ENCODE measurements at places on chromosomes 6 and 20. TPM values are rescaled to one million over a fixed set of nuclear protein-coding genes. Genes with fewer than 3 reads are reported as not detected.

DNA sequence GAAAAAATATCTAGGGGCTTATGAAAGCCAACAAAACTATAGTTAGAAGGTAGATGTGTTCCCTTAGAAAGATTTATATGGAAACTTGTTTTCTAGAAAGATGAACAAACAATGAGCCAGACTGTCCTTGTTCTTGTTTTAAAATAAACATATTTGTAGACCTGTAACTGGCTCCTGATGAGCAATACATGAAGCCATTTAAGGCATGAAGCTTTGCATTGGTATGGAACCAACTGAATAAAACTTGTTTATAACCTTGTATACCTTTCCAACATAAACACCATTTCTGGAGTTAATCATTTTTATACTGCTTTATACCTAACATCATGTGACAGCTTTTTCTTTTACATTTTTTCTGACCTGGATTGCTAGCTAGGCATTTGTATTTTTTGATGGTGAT, 247.8 kb downstream of the PRL start:
- no peak for DNase-seq
- no peaks in the 10 kb centered on the region for H3K36me3 ChIP-seq
- H3K27me3 ChIP-seq, result no peaks in the 10 kb centered on the region
- no peak overlapping the region for H3K4me3 ChIP-seq
- H3K4me1 ChIP-seq, result no peaks in the 10 kb centered on the region
- H3K27ac ChIP-seq, result no peak overlapping the region

GRCh38 chr6:255041-255750, 37.1 kb upstream of the DUSP22 start:
- H3K4me1 ChIP-seq, result no peaks in the 10 kb centered on the region
- no peak for DNase-seq
- no peaks in the 10 kb centered on the region for H3K27me3 ChIP-seq
- no peak overlapping the region for H3K27ac ChIP-seq

CITED2 gene
- 82.3 TPM for total RNA-seq

MRS2 gene
- total RNA-seq, result 21.1 TPM

Measured in endothelial cell of umbilical vein (primary cell).